ENCODE measurements at places on chromosomes 1 and 21. TPM values are rescaled to one million over a fixed set of nuclear protein-coding genes. Genes with fewer than 3 reads are reported as not detected.

The CHI3L2 gene
- total RNA-seq: 0.89 TPM

The KRTAP19-1 gene
- not detected for total RNA-seq

The FCGR1A gene
- total RNA-seq: not detected

The CR1 gene
- not detected for total RNA-seq

The NBPF11 gene
- total RNA-seq: 4.5 TPM

The TNFSF18 gene
- 0.30 TPM for total RNA-seq

The TMEM81 gene
- total RNA-seq: 1.4 TPM

The FAM163A gene
- total RNA-seq: 0.05 TPM

The SLFNL1 gene
- 0.89 TPM for total RNA-seq

The TAS1R1 gene
- not detected for total RNA-seq

The FAM72C gene
- 0.42 TPM for total RNA-seq

The TMOD4 gene
- not detected for total RNA-seq

The SLC26A9 gene
- not detected for total RNA-seq

The RGSL1 gene
- not detected for total RNA-seq

The LCE1C gene
- not detected for total RNA-seq

The ACKR1 gene
- not detected for total RNA-seq

The GNG12 gene
- total RNA-seq: 149 TPM

The NUAK2 gene
- total RNA-seq: 6.8 TPM

The CROCC gene
- total RNA-seq: 20.5 TPM

The TLCD4 gene
- 0.30 TPM for total RNA-seq

The ATAD3C gene
- total RNA-seq: 0.09 TPM

The PRDM16 gene
- total RNA-seq: 1.5 TPM

The NUP210L gene
- total RNA-seq: under 0.01 TPM

The HSD3B1 gene
- not detected for total RNA-seq

The GPX7 gene
- total RNA-seq: 19.3 TPM

The EPHA8 gene
- not detected for total RNA-seq

The THEM5 gene
- not detected for total RNA-seq

The MROH9 gene
- not detected for total RNA-seq

The CADM3 gene
- 0.30 TPM for total RNA-seq

The C1QTNF12 gene
- total RNA-seq: 0.92 TPM

The DCST1 gene
- not detected for total RNA-seq

The SH2D1B gene
- total RNA-seq: not detected

The CELA2B gene
- not detected for total RNA-seq

The FCER1G gene
- 0.59 TPM for total RNA-seq

The TDRD10 gene
- not detected for total RNA-seq

The WLS gene
- 95.2 TPM for total RNA-seq

The TBX19 gene
- 0.60 TPM for total RNA-seq

The TTC34 gene
- 0.18 TPM for total RNA-seq

The KRTAP7-1 gene
- not detected for total RNA-seq

The SH3GLB1 gene
- 75.7 TPM for total RNA-seq

The A3GALT2 gene
- not detected for total RNA-seq

The SHE gene
- 0.05 TPM for total RNA-seq

The SLAMF9 gene
- total RNA-seq: 0.09 TPM

The ITGB2 gene
- not detected for total RNA-seq

The TMEM200B gene
- total RNA-seq: 5.6 TPM

The BCL2L15 gene
- total RNA-seq: under 0.01 TPM

The RNU1-4 gene
- total RNA-seq: under 0.01 TPM

The OLFM3 gene
- not detected for total RNA-seq

The SLC30A1 gene
- total RNA-seq: 37.2 TPM

The SESN2 gene
- 36.5 TPM for total RNA-seq

The DNASE2B gene
- not detected for total RNA-seq

The VWA5B1 gene
- total RNA-seq: not detected

The FCGR3A gene
- not detected for total RNA-seq

The BRDT gene
- not detected for total RNA-seq

The ABCA4 gene
- total RNA-seq: 0.51 TPM

All from smooth muscle cell of the umbilical artery (primary cell).